ENCODE measurements at places on chromosomes 7 and 10. TPM values are rescaled to one million over a fixed set of nuclear protein-coding genes. Genes with fewer than 3 reads are reported as not detected.

Gene RASA4B
- total RNA-seq = 81.9 TPM

Gene ICA1
- 15.9 TPM for total RNA-seq

- H3K27ac ChIP-seq = no peak overlapping the region
- no peaks in the 10 kb centered on the region for H3K4me1 ChIP-seq
- DNase-seq = no peak
- no peaks in the 10 kb centered on the region for H3K36me3 ChIP-seq
- H3K4me3 ChIP-seq = no peak overlapping the region
- no peaks in the 10 kb centered on the region for H3K27me3 ChIP-seq
These were observed 75.3 kb downstream of the JMJD1C start for GRCh38 chr10:63390521-63390920.

DNA sequence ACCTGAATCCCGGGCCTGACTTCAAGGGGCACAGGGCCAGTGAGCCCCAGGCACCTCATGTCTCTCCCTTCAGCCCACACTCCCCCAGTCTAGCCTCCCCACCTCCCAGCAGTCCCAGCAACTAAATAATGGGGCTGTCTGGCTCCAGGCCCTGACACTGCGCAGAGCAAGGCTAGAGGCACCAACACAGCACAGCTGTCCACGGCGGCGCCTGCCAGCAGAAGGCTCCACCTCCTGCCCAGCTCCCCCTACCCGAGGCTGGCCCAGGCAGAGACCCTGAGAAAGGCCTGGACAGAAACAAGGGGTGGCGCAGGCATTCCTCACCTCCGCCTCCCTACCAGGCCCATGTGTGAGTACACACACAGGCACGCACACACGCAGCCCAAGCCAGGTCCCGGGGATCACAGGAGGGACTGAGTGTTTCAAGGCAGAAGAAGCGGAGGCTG, 6.1 kb downstream of the KCNH2 start:
- H3K27me3 ChIP-seq = no peaks in the 10 kb centered on the region
- no peak for DNase-seq
- H3K36me3 ChIP-seq = no peaks in the 10 kb centered on the region
- H3K4me3 ChIP-seq = no peak overlapping the region

Gene ZNF239
- 3.4 TPM for total RNA-seq

Gene PCDH15
- 0.09 TPM for total RNA-seq

DNA sequence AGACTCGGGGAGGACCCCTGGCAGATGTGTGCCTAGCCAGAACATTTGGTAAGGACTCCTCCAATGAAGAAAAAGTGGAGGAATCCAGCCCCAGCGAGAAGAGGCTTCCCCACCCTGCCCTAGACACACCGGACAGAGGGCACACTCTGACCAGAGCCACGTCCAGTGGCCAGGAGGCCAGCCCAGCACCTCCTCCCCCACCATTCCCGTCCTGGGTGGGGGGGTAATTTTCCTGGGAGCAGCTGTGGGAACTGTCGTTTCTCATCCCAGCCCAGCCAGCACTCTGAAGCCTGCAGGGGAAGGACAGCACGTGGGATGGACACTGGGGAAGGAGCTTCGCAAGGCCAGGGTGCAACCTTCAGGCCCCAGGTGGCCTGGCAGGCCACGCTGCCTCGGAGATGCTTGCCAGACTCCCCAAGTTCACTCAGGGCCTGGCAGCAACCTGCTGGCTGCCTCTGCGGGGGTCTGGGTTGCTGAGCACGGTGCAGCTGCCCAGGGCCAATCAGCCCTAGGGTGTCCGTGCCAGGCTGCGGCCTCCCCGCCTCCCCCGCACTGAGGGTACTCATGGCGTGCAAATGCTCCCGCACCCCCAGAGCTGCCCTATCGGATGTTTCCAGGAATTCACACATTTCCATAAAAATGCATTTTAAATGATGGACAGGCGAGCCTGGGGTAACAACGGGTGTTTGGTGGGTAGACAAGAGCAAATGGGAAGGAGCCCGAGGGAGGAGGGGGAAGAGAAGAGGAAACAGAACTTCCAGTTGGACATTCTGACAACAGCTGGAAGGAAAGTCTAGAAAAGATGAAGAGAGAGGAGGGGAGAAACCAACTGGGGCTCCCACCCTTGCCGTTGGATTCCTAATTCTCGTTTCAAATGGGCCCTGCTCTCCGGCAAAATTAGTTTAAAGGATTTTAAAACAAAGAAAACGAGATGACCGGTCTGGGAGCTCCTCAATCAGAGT, 1.9 kb upstream of the EN2 start:
- no peak for DNase-seq
- H3K27me3 ChIP-seq = peaks cover 2% of the 10 kb centered on the region
- no peaks in the 10 kb centered on the region for H3K36me3 ChIP-seq
- peak overlapping the region; percentile 43 for H3K4me3 ChIP-seq

- H3K4me3 ChIP-seq = no peak overlapping the region
- no peak for DNase-seq
- no peaks in the 10 kb centered on the region for H3K36me3 ChIP-seq
- H3K27me3 ChIP-seq = no peaks in the 10 kb centered on the region
These were observed 123.0 kb upstream of the TNRC18 start for GRCh38 chr7:5546626-5547025.

- peaks cover 2% of the 10 kb centered on the region for H3K36me3 ChIP-seq
- DNase-seq = no peak
- H3K4me3 ChIP-seq = no peak overlapping the region
- H3K27ac ChIP-seq = no peak overlapping the region
- no peaks in the 10 kb centered on the region for H3K27me3 ChIP-seq
These were observed 59.2 kb downstream of the CROT start for GRCh38 chr7:87404674-87405073.

GRCh38 chr7:107678110-107678753, 17.6 kb downstream of the SLC26A4 start:
- no peaks in the 10 kb centered on the region for H3K4me1 ChIP-seq
- no peaks in the 10 kb centered on the region for H3K27me3 ChIP-seq
- no peak for DNase-seq
- H3K27ac ChIP-seq = no peak overlapping the region

DNA sequence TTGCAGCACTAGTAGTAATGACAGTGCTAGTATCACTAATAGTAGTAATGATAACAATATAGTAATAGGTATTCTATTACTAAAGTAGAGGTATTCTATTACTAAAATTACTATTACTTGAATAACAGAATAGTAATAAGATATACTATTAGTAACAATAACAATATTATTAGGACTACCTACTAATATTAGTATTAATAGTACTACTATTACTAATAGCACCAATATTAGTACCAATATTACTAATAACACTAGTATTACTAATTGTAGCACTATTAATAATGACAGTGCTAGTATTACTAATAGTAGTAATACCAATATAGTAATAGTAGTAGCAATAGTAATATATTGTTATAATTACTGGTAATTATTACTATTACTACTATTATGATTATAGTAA, 24.1 kb downstream of the A1CF start:
- H3K4me1 ChIP-seq = no peaks in the 10 kb centered on the region
- no peak for DNase-seq
- no peak overlapping the region for H3K4me3 ChIP-seq

Gene GNB2
- 204 TPM for total RNA-seq

Gene SPDYE1
- not detected for total RNA-seq

- no peaks in the 10 kb centered on the region for H3K4me1 ChIP-seq
- peak; percentile 13 for DNase-seq
- no peak overlapping the region for H3K4me3 ChIP-seq
- H3K36me3 ChIP-seq = no peaks in the 10 kb centered on the region
- no peak overlapping the region for H3K27ac ChIP-seq
- no peaks in the 10 kb centered on the region for H3K27me3 ChIP-seq
These were observed 12.9 kb upstream of the ZMIZ1 start for GRCh38 chr10:79055892-79056291.

Gene COL13A1
- total RNA-seq = 13.6 TPM

Gene UCN3
- total RNA-seq = not detected

GRCh38 chr10:131635564-131636015, 265.2 kb upstream of the PPP2R2D start:
- no peaks in the 10 kb centered on the region for H3K27me3 ChIP-seq
- no peak overlapping the region for H3K4me3 ChIP-seq
- no peaks in the 10 kb centered on the region for H3K4me1 ChIP-seq
- no peak overlapping the region for H3K27ac ChIP-seq
- no peak for DNase-seq

Gene ZKSCAN5
- total RNA-seq = 8.9 TPM

All from aorta (tissue), 5 donors.